ENCODE measurements at places on chromosomes 5 and 9.

GRCh38 chr9:27945386-27945785, 372.1 kb upstream of the C9orf72 start:
- DNase-seq: no peak

DNA sequence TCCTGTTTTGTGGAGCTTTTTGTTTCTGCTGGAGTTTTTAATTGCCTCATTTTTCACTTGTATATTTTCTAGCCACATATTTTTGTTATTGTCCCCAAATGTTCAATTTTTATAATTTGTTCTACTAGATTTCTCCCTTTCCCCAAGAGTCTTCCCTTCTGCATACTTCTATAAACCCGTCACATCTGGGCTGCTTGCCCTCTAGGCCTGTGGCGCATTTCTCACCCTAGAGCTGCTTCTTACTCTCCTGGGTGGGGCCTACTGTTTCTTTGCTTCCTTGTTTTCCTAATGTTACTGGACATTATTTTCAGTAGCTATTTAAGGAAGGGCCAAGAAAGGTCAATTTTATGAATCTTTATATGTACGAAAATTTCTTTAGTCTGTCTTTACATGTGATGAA, 51.5 kb downstream of the NXNL2 start:
- DNase-seq: no peak

- DNase-seq: no peak
Observed at GRCh38 chr9:124706685-124707084, 64.4 kb downstream of the NR6A1 start.

DNA sequence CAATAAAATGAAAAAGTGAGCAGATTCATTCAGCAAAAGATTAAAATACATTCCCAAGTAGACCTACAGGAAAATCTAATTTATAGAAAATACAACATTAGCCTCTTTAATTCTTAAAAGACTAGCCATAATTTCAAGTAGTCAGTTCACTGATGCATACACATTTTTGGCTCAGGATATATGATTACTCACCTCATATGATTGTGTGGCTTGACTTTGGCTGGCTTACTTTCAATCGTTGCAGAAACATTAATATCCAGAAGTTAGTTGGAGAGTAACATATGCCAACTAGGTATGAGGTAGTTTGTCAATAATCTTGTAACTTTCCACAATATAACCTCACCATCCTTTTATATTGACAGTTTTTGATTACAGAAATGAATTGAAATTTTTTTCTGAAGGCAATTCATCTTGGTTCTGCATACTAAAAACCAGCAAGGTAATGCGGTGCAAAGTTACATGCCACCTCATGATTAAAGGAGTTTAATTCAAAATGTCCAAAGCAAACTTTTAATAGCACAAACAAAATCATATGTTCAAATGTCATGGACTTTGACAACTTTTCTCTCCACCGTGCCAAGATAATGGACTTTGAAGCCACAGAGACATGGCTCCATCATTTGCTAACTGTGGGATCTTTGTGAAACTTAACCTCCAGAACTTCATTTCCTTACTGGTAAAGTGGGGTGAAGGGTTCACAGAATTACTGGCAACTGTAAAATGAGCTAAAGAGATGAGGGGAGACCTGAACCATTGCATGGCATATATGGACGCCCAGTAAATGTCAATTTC, 76.6 kb upstream of the PAM start:
- no peak for DNase-seq

DNA sequence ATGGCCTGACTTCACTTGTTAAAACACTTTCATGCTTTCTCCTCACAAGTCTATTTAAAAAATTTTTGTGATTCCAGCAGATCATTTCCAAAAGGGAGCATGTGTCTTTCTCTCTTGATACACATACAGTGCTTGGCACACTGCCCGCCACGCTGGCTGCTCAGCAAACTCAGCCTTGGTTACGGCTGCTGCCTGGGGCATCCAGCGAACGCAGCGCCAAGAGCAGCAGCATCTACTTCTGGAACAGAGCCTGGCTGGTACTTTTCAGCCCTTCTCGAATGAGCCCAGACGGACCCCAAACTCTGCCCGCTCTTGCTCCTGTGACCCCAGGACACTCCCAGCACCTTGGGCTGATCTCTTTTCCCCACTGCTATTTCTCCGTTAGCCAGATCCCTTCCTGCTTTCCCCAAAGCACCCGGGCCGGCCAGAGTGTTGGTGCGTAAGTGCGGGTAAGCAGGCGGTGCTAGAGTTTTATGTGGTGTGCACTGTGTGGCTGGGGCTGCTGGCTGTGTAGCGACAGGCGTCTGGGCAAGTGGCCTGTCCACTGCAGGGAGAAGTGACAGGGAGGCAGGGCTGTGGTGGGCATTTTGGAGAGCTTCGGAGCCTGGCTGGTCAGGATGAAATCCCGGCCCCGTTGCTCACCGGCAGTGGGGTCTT, 73.2 kb downstream of the SH3PXD2B start:
- peak; percentile 81 for DNase-seq

- peak; percentile 57 for DNase-seq
Observed at GRCh38 chr5:16934123-16934522, 2.0 kb downstream of the MYO10 start.

GRCh38 chr5:65854925-65855324, 71.5 kb upstream of the ERBIN start:
- DNase-seq: no peak

GRCh38 chr5:159411115-159411514, 80.8 kb upstream of the IL12B start:
- DNase-seq: no peak

DNA sequence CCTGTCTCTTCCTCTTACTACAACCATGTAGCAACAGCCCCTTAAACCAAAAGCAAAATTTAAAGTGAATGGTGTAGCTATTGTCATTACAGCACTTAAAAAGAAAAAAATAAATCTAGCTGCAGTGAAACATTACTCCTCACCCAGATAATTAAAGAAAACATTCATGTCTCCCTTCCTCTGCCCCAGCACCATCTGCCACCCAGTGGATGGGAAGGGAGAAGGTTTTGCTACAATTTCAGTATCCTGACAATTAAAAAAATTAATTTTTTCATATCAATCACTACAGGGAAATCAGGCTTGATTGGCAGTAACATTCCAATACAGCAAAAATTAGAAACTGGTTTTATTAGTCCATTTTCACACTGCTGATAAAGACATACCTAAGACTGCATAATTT, 147.4 kb upstream of the PUM3 start:
- peak; percentile 31 for DNase-seq

- DNase-seq: no peak
Observed at GRCh38 chr9:97935276-97935675, 2.7 kb downstream of the HEMGN start.

DNA sequence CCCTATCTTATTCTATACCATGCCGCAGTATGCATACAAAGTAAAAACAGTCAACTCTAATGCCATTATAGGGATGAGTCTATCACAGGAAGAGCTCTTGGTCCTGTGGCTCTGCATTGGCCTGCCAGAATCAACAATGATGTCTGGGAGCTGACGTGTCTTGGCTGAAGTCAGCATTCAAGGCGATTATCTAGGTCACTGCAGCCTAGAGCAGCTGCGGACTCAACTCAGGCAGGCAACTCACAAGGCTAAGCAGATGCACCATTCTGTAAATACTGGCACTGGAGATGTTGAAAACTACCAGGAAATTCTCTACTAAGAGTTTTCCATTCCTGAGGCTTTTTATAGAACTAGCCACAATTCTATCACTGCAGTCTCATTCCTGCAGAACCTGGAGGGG, 13.3 kb downstream of the SPATA9 start:
- no peak for DNase-seq

GRCh38 chr5:150298701-150299451, 3.8 kb downstream of the ARSI start:
- DNase-seq: no peak

DNA sequence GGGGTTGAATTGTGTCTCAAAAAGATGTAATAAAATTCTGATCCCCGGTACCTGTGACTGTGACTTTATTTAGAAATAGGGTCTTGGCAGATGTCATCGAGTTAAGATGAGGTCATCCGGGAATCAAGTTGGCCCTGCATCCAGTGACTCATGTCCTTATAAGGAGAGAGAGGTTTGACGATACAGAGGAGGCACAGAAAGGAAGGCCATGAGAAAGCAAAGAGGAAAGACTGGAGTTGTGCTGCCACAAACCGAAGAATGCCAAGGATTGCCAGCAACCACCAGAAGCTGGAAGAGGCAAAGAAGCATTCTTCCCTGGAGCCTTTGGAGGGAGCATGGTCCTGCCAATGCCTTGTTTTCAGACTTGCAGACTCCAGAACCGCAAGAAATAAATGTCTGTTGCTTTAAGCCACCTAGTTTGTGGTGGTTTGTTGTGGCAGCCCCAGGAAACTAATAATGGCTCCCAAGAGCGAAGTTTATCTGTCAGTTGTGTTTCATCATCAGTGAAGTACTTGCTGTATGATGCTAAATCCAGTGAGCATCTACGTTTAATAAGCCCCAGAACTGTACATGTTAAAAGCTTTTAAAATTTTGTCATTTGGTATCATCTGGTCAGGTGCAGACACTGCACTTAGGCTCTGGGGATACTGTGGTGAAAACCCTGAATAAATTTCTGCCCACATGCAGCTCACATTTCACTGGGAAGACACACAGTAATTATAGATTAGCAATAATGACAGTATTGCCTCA, 114.8 kb downstream of the TLE4 start:
- DNase-seq: no peak

DNA sequence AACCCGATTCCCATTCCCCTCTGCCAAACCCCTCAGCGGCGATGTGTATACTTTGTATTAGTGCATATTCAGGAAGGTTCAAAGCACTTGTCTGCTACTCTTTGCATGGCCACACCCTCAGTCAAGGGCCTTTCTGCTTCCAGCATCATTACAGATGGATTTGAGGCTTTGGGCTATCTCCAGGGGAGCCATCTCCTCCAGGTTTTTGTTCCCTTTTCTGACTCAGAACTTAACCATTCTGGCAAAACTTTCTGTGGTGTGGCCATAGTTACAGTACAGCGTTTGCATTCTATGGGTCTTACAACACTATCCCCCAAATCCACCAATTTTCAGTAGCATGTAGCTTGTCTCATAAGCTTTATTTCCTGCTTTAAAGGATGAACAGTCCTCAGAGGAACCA, 36.0 kb upstream of the SVEP1 start:
- DNase-seq: no peak

- no peak for DNase-seq
Observed at GRCh38 chr9:65449423-65449822, 164.4 kb upstream of the FOXD4L5 start.

DNA sequence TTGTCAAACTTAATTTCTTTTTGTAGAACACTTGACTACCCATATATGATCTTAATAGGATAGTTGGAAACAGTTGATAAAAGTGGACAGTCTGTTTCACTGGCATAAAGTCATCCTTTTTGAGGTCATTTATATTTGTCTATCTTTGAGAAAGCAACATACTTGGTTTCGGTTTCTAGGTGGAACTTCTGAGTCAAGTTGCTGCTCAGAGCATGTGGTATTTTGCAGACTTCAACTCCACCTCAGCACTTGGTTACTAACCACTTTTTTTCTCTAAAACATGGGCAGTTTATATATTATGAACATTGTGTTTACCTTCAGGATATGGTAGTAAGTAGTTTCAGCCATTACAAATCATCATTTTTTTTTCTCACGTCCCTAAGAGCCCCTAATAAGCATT, 1749.0 kb upstream of the C9orf72 start:
- no peak for DNase-seq

DNA sequence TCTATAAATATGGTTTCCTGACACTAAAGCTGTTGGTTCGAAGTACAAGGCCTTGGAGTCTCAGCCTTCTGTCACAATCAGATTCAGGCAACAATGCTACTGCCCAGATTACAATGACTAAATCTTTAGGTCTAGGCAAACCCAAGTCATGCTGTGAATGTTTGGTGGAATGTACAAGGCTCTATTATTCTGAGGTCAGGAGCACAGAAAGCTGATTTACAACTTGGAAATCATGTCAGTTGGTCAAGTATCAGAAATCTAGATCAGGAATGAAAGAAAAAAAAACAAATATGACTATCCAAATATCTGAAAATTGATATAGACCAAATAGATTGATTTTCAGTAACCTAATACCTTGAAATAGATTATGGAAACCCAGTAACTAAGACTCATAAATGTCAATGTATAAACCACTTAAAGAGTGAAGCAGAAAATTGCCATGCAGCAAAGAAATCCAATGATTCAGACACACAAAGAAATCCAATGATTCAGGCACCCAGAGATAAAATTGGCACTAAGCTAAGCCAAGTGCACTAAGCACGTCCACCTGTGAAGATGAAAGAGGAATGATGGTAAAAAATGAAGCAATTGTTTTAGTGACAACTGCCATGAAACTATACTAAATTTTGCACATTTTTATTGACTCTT, 588.0 kb upstream of the TUSC1 start:
- no peak for DNase-seq

- DNase-seq: no peak
Observed at GRCh38 chr5:10400831-10401230, 40.8 kb upstream of the ROPN1L start.

DNA sequence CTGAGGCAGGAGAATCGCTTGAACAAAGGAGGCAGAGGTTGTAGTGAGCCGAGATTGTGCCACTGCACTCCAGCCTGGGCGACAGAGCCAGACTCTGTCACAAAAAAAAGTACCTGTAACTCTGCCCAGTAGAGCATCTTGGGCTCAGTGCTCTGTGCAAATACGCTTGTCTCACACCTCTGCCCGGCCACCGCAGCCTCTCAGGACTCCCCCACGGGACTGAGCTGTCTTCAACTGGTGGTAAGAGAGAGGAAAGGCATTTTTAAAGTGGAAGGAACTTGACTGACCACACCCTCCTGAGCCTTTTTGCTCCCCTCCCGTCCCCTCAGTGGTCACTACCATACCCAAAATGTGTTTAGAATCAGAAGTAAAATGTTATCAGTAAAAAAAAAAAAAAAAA, 174.3 kb upstream of the PIK3R1 start:
- no peak for DNase-seq

DNA sequence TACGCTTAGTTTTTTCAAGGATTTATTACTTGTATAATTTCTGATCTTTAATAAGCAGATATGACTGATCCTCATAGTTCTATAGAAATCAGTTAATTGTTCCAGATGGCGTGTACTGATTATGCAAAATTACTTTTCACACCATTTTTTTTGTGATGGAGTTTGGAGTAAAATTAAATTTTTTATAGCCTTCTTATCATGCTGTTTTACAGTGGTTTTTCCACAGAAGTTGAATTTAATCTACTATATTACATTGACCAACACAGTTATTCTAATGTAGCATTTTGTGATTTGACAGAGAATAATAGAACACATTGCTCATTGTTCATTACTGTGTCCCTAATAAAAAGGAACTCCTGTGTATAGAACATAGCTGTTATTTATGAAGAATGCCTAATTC, 111.1 kb downstream of the MVB12B start:
- DNase-seq: no peak

- DNase-seq: no peak
Observed at GRCh38 chr9:117649126-117649525, 55.1 kb upstream of the TLR4 start.

DNA sequence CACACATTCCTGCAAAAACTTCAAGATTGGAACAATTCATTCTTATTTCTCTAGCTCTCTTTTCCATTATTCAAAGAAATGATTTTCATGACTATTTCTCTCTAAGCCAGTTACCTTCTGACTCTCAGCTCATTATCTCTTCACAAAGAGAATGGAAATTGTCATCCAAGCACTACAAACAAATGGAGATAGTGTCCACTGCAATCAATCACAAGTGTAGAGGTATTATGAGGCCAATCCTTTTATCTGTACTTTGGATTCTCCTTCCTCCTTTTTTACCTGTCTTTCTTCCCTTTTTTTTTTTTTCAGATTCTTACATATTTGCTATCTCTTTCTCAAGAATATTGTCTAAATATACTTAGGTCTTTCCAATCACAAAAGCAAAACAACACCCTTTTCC, 497.7 kb upstream of the MEF2C start:
- no peak for DNase-seq

Measured in NCI-H1694 (cell line).